T-helper 17 cell (primary cell): ENCODE measurements at places on chromosomes 6 and 20.

DNA sequence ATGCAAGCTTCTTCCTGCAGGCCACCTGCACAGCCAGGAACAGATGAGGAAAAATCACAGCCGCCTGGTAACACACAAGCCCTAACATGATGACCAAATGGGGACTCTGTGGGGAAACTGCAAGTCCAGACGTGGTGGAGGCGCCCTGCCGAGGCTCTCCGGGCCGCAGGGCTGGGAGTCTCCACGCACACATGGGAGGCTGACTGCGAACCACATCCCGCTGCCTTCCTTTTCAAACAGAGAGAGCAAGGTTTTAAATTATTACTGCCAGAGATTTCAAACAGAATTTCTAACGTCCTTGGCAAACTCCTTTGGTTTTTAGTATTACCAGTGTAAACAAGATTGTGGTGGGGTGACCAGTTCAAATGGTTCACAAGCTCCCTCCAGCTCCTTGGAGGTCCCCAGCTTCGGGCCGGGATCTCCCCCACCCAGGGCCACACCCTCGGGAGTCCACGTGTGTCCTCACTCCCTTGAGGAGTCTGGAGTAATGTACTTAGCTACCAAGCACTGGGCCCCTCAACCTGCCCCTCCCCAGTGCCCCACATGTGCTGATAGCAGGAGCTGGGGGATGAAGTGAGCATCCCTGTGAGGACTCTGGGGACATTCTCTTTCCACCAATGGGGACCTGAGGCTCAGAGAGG, 252.7 kb downstream of the TAF4 start:
- H3K36me3 ChIP-seq = no peaks in the 10 kb centered on the region
- no peak for DNase-seq
- no peak overlapping the region for H3K27ac ChIP-seq

- H3K27ac ChIP-seq = no peak overlapping the region
- no peak overlapping the region for H3K4me3 ChIP-seq
- H3K4me1 ChIP-seq = no peaks in the 10 kb centered on the region
Measured at GRCh38 chr6:135826236-135826804, 25.2 kb upstream of the PDE7B start.

GRCh38 chr6:2970753-2971419, 481 bp downstream of the SERPINB6 start:
- H3K36me3 ChIP-seq = no peaks in the 10 kb centered on the region
- peak overlapping the region; percentile 66 for H3K27ac ChIP-seq
- peaks cover 7% of the 10 kb centered on the region for H3K27me3 ChIP-seq
- peaks cover 14% of the 10 kb centered on the region for H3K4me1 ChIP-seq
- DNase-seq = peak; percentile 31

DNA sequence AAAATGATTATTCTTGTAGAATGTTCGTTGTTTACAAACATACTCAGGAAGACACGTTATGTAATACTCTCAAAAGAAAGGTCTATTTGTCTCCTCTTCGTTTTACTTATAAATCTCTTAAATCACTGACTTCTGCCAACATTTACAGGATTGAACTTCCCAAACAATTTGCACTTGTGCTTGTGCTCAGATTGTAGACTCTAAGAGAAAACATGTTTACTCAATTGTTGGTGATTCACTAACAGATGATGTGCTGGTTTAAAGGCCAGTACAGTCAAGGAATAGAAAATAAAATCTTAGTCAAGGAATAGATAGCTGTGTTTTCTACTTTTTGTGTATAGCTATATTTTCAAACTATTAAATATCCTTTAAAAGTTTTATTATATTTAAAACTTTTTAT, 172.8 kb downstream of the GJA1 start:
- H3K36me3 ChIP-seq = no peaks in the 10 kb centered on the region
- no peak for DNase-seq
- no peaks in the 10 kb centered on the region for H3K4me1 ChIP-seq
- H3K27ac ChIP-seq = no peak overlapping the region

- no peak overlapping the region for H3K4me3 ChIP-seq
- no peak overlapping the region for H3K27ac ChIP-seq
- peaks cover 6% of the 10 kb centered on the region for H3K4me1 ChIP-seq
- peaks cover 3% of the 10 kb centered on the region for H3K36me3 ChIP-seq
Measured at GRCh38 chr20:50403565-50404418, 106.4 kb upstream of the PTPN1 start.

GRCh38 chr6:145506565-145506964, 228.8 kb downstream of the EPM2A start:
- H3K36me3 ChIP-seq = no peaks in the 10 kb centered on the region
- no peak for DNase-seq
- no peak overlapping the region for H3K27ac ChIP-seq
- no peaks in the 10 kb centered on the region for H3K27me3 ChIP-seq
- no peak overlapping the region for H3K4me3 ChIP-seq

GRCh38 chr20:46353500-46354206, 45.4 kb upstream of the CDH22 start:
- H3K4me3 ChIP-seq = peak overlapping the region; percentile 55
- H3K36me3 ChIP-seq = no peaks in the 10 kb centered on the region
- H3K27me3 ChIP-seq = no peaks in the 10 kb centered on the region
- DNase-seq = no peak
- H3K27ac ChIP-seq = peak overlapping the region; percentile 45

DNA sequence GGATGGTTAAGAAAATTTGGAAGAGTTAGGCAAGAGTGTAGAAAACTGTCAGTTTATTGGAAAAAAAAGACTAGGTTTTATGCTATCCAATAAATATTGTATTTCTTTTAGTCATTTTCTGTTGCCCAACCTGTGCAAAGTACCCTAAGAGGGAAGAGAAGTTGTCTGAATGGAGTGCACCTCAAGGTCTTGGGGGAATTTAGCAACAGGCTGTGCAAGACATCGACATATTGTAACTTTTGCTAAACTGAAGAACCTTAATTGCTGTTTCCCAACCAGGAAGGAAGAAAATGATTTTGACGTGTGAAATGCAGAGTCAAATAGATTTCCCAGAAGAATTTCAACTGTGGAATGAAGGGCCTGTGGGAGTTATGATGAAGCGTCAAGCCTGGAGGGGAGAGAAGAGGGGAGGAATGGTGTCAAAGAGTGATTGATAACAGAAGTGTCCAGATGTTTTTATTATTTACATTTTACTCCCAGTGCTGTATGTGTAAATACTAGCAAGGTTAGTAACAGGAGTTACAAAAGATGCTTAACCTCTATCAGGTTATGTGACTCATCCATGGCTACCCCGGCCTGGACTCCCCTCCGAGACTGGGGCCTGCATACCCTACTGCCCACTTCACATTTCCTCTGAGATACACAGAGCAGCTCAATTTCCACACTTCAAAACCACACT, 246.8 kb downstream of the MYLK4 start:
- H3K27ac ChIP-seq = no peak overlapping the region
- peaks cover 46% of the 10 kb centered on the region for H3K27me3 ChIP-seq
- H3K4me3 ChIP-seq = no peak overlapping the region
- peaks cover 2% of the 10 kb centered on the region for H3K36me3 ChIP-seq

GRCh38 chr6:90118581-90118980, 178.1 kb downstream of the BACH2 start:
- no peaks in the 10 kb centered on the region for H3K27me3 ChIP-seq
- no peak overlapping the region for H3K27ac ChIP-seq
- peaks cover 7% of the 10 kb centered on the region for H3K4me1 ChIP-seq

- H3K36me3 ChIP-seq = no peaks in the 10 kb centered on the region
- H3K27ac ChIP-seq = no peak overlapping the region
- H3K4me1 ChIP-seq = no peaks in the 10 kb centered on the region
- no peak for DNase-seq
Measured at GRCh38 chr6:168301648-168302398, 17.8 kb downstream of the DACT2 start.

GRCh38 chr20:34332262-34332920, 29.2 kb upstream of the AHCY start:
- no peaks in the 10 kb centered on the region for H3K4me1 ChIP-seq
- DNase-seq = no peak
- H3K36me3 ChIP-seq = no peaks in the 10 kb centered on the region
- no peak overlapping the region for H3K27ac ChIP-seq
- H3K4me3 ChIP-seq = no peak overlapping the region

- no peak overlapping the region for H3K4me3 ChIP-seq
- no peak overlapping the region for H3K27ac ChIP-seq
- H3K36me3 ChIP-seq = no peaks in the 10 kb centered on the region
- H3K4me1 ChIP-seq = no peaks in the 10 kb centered on the region
- no peaks in the 10 kb centered on the region for H3K27me3 ChIP-seq
Measured at GRCh38 chr6:69917834-69918233, 51.5 kb downstream of the COL19A1 start.

- H3K27me3 ChIP-seq = peaks cover 8% of the 10 kb centered on the region
- no peak overlapping the region for H3K27ac ChIP-seq
- peak overlapping the region; percentile 61 for H3K4me3 ChIP-seq
- no peaks in the 10 kb centered on the region for H3K36me3 ChIP-seq
- no peak for DNase-seq
Measured at GRCh38 chr20:49785852-49786175, 26.8 kb upstream of the SLC9A8 start.

GRCh38 chr6:110890288-110890687, 15.7 kb downstream of the AMD1 start:
- H3K4me1 ChIP-seq = peaks cover 12% of the 10 kb centered on the region
- DNase-seq = no peak
- H3K36me3 ChIP-seq = peaks cover 3% of the 10 kb centered on the region
- no peak overlapping the region for H3K4me3 ChIP-seq

DNA sequence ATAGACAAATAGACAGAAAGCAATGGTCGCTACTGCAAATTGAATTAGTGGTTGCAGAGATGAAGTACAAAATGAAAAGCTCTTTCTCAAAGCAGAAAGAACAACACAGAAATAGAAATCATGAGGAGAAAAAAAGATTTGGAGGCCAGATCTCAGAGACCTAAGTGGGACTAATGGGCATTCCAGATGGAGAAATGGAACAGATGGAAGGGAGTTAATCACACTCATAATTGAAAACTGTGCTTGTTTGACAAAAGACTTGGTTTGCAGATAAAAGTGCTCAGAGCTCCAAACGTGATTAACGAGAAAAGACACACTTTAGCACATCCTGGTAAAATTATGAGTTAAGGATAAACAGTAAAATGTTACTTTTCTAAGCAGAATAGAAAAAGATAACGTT, 58.1 kb upstream of the SNRPB2 start:
- no peak overlapping the region for H3K4me3 ChIP-seq
- H3K27ac ChIP-seq = no peak overlapping the region
- H3K4me1 ChIP-seq = no peaks in the 10 kb centered on the region
- H3K36me3 ChIP-seq = no peaks in the 10 kb centered on the region
